ENCODE measurements at places on chromosomes 7 and 10.

DNA sequence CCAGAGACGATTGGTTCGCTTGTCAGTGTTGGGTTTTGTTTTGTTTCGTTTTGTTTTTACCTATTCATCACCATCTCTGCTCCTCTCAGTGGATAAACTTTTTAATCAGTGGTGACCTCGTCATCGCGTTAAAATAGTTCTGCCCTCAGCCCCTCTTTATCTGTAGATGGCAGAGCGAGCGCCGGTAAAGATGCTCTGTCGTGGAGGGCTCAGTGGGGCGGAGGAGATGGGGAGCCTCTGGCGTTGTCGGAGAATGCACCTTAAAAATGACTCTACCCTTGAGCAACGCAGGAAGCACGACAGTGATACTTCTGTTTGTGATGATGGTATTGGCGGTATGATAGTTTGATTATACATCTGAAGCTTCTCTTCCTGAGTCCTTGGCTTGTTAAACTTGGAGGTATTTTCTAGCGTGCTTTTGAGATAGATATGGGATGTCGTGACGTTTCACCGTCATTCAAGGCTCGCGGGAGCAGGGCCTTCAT, 554 bp downstream of the CSGALNACT2 start:
- peak; percentile 38 for DNase-seq

DNA sequence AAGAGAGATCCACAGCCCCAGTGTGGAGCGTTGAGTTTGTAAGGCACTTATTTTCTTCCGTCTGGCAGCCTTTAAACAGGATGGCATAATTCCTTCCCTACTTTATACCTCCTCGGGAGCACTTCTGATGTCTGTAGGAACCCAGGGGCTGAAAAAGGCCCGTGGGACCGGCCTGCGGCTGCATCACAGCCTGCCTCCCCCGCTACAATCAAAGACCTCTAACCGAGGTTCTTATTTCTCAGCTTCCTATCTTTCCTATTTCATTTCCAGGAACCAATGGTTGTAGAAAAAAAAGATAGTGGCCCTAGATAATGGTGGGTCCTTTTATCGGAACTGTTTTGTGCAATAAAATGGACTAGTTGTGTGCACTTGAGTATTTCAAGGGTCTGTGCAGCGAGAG, 4.1 kb upstream of the CTBP2 start:
- no peak for DNase-seq

GRCh38 chr10:77348751-77349150, 288.9 kb downstream of the KCNMA1 start:
- peak; percentile 55 for DNase-seq

GRCh38 chr10:114427124-114427852, 23.0 kb upstream of the AFAP1L2 start:
- no peak for DNase-seq

DNA sequence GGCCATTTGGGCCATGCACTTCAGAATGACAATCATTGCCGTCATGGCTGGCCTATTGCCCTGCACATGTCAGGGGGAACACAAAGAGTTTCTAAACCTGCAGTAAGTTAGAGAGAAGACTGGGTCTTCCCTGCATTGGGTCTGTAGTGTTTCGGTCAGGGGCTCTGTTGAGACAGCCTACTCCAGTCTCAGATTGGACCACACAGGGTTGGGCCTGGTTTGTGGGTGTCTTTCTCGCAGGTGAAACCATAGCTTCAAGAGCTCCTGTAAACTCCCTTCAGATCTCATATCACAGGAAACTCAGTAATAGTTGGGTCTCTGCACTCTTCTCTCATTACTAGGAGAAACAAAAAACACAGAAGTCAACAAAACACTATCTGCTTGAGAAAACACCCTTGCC, 7.3 kb upstream of the TARP start:
- DNase-seq: no peak

DNA sequence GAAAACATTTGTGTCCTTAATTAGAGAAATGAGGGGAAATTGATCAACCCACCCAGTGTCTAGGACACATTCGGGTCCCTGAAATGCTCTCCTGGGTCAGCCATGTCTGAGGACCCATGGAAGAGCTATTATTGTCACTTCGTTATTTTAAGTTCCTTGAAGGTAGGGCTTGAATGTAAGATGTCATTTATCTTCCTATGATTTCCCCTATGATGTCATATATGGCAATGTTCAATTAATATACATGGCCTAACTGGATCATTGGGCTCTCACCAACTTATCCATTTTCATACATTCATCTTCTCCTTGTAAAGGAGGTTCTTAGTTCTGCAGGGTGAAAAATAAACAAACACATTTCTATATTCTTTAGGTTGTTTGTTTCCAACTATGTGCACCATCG, 113.0 kb upstream of the FAM171A1 start:
- DNase-seq: no peak

- no peak for DNase-seq
These were observed 368.5 kb upstream of the HPS1 start for GRCh38 chr10:98815039-98815885.

GRCh38 chr7:151773797-151774196, 103.1 kb downstream of the PRKAG2 start:
- no peak for DNase-seq

- DNase-seq: no peak
These were observed 119.5 kb downstream of the SPDYE5 start for GRCh38 chr7:75611557-75612178.

DNA sequence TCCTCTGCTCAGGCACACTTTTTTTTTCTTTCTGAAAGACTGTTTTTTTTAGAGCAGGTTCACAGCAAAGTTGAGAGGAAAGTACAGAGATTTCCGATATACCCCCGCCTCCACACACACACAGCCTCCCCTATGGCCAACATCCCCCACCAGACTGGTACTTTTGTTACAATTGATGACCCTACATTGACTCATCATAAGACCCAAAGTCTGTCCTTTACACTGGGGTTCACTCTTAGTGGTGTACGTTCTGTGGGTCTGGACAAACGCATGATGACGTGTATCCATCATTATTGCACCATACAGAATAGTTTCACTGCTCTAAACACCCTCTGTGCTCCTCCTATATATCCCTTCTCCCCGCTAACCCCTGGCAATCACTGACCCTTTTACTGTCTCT, 107.7 kb downstream of the RBM20 start:
- no peak for DNase-seq

DNA sequence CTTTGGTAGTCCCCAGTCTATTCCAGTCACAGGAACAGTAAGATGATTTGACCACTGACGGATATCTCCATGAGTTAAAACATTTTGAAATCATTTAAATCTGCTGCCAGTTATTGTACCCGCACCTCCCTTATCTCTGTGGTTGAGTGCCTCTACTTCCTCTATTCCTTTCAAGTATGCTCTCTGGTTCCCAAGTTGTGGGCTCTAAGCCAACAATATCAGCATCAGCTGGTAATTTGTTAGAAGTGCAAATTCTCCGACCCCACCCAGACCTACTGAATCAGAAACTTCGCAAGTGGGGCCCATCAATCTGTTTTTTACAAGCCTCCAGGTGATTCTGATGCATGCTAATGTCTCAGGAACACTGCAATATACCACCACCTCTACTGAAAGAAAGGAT, 235.5 kb downstream of the CCSER2 start:
- DNase-seq: no peak

DNA sequence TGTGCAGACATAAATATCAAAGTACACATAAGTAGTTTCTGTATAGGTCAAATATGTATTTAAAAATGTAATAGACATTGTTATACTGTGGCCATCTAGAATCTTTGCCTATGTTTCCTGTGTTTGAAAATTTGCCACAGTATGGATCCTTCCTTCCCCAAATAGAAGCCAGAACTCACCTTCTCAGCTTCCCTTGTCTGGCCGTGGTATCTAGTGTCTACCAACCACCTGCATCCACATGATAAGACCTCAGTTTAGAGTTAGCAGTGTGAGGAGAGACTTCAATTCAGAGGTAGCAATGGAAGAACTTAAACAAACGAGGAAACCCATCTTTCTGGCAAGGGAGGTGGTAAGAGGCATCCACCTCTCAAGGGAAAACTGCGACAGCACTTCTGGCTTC, 4.9 kb downstream of the TRDMT1 start:
- no peak for DNase-seq
